ENCODE measurements at places on chromosomes 3 and 15.

DNA sequence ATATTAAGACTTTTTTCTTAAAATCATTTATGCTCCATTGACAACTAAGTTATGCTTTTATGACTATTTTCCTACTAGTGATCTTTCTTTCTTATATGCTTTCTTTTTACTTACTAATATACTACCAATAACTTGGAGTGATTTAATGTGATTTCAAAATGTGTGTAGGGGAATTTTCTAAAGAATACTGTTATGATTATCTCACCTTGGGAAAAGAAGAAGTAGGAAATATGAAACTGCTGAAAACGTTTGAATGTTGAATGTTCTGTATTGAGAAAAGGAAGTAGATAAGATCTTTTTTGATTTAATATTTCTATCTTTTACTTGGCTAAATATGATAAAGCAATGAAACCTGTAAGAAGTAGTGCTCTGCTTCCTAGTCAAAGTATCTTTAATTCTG lies 7.8 kb upstream of the CD200R1 start:
- H3K27ac ChIP-seq: no peak overlapping the region
- no peak overlapping the region for H3K4me3 ChIP-seq
- no peak for DNase-seq
- peaks cover 29% of the 10 kb centered on the region for H3K4me1 ChIP-seq
- no peaks in the 10 kb centered on the region for H3K27me3 ChIP-seq
- no peaks in the 10 kb centered on the region for H3K36me3 ChIP-seq

DNA sequence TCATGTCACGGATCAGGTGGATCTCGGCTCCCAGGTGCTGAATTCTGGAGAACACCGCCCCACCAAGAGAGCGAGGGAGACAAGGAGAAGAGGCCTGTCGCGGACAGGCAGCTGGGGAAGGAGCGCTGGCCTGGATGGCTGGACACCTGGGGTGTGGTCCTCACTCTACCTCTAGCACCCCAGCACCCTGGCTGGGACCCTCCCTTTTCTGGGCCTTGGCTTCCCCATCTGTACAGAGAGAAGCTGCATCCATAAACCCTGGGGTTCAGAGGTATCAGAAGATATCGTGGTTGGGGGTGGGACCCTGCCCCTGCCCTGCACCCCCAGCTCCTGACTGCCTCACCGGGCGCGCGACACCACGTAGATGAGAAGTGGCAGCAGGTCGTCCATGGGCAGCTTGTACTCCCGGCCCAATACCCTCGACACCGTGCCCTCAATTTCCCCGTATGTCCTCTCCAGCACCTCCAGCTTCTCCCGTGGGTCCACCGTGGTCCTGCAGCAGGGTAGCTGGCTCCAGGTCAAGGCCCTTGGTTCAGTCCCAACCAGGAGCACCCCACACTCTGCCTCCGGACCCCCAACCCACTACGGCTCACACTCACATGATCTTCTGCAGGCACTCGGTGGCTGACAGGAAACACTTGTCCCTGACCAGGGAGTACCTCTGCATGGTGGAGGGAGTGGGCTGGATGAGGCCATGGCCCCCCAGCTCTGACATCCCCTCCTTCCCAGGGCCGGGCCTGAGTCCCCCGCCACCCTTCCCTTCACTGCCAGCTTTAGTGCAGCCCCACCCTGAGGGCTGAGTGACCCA lies 21.7 kb downstream of the ALS2CL start:
- H3K4me1 ChIP-seq: no peaks in the 10 kb centered on the region
- H3K27ac ChIP-seq: no peak overlapping the region
- no peak overlapping the region for H3K4me3 ChIP-seq
- no peaks in the 10 kb centered on the region for H3K27me3 ChIP-seq

DNA sequence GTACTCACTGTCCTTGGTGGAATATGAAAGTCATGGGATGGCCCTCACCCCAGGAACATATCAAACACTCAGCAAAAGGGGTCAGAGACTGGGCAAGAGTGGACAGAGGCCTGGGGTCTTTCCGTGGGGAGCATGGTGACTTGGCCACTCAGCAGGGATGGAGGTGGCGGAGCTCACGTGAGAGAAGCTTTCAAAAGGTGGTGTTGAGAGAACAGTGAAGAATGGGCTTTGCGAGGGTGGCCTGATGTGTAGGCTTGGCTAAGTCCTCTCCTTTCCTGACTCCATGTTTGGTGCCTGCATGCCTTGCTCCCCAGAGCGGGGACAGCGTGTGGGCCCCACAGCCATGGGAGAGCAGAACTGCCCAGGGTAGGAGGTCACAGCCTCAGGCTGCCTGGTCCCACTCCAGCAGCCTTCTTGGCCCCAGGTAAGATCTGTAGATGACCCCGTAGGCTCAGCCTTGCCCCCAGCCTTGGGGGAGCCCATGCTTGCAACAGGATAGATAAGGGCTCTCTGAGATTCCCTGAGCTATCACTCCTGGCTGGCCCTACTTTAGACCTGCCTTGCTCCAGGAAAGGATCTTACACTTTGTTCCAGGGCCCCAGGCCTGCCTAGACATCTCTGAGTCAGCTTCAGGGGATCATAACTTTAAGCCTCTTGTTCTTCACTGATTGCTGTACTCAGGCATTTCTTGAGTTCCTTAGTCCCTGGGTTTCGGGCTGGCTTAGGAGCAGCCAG lies 17.0 kb downstream of the RPLP1 start:
- no peak for DNase-seq
- no peaks in the 10 kb centered on the region for H3K27me3 ChIP-seq
- H3K4me1 ChIP-seq: peaks cover 37% of the 10 kb centered on the region
- H3K36me3 ChIP-seq: no peaks in the 10 kb centered on the region
- H3K27ac ChIP-seq: peak overlapping the region; percentile 91

DNA sequence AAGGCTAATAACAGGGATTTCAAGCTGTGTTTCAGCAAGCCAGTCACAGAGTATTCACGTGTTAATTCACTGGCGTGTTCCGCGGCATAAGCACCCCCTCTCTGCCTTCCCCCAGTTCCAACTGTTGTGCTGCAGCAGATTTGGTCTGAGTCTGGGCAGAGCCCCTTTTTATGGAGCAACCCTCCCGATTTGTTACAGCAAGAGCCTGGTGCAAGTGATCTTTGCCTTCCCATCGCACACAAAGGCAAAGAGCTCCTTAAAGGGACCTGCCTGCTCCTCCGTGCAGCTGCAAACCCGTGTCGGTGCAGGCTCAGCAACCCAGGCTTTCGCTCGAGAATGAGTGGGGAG lies 170.5 kb downstream of the KCNAB1 start:
- no peak overlapping the region for H3K27ac ChIP-seq
- no peaks in the 10 kb centered on the region for H3K36me3 ChIP-seq
- H3K4me3 ChIP-seq: no peak overlapping the region
- H3K27me3 ChIP-seq: peaks cover 36% of the 10 kb centered on the region
- H3K4me1 ChIP-seq: peaks cover 14% of the 10 kb centered on the region
- no peak for DNase-seq

- no peak overlapping the region for H3K4me3 ChIP-seq
- no peaks in the 10 kb centered on the region for H3K36me3 ChIP-seq
- H3K27ac ChIP-seq: no peak overlapping the region
- no peaks in the 10 kb centered on the region for H3K4me1 ChIP-seq
Measured at GRCh38 chr3:148847351-148847750, 17.7 kb upstream of the CPA3 start.

DNA sequence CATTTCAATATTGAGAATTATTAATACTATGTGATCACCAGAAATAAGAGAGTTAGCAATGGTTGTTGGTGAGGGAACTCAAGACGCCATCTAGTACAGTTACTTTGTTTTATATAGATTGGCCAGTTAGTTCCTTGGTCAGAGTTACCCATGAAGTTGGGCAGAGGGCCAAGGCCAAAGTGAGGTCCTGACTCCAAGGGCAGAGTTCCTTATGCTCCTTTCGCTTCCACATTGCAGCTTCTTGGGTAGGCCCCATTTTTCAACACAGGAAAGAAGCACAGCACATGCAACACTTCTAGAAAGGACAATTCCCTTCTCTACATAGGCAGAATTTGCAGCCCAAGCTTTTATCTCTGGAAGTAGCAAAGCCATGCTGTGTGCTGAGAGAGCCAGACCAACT lies 178.6 kb downstream of the KCNAB1 start:
- no peak overlapping the region for H3K4me3 ChIP-seq
- H3K27ac ChIP-seq: no peak overlapping the region
- H3K36me3 ChIP-seq: no peaks in the 10 kb centered on the region
- peaks cover 7% of the 10 kb centered on the region for H3K27me3 ChIP-seq
- H3K4me1 ChIP-seq: no peaks in the 10 kb centered on the region

GRCh38 chr3:127383656-127384179 lies 95.9 kb upstream of the PRR20G start:
- H3K27ac ChIP-seq: no peak overlapping the region
- DNase-seq: no peak
- no peaks in the 10 kb centered on the region for H3K36me3 ChIP-seq
- H3K4me3 ChIP-seq: no peak overlapping the region
- H3K27me3 ChIP-seq: peaks cover 5% of the 10 kb centered on the region
